NCI-H1048 (cell line): ENCODE measurements at places on chromosomes 6 and 20.

GRCh38 chr6:2477250-2477649 is 231.8 kb upstream of the GMDS start:
- DNase-seq = no peak

- no peak for DNase-seq
Observed at GRCh38 chr20:54933212-54933904, 458.0 kb downstream of the DOK5 start.

DNA sequence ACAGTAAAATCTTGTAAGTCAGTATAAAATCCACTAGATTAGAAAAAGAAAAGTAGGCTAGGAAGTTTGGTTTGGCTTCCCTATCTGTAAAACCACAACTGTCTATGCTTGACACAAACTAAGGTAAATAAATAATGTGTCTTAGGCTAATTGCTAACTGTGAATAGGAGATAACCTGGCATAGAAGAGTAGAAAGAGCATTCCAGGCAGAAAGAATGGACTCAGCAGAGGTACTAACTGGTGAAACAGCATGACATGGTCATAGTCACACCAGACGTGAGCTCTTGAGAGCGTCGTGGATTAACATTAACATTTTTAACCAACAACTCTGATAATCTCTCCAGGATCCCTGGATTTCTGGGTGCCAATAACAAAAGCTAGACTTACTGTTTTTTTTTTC is 8.7 kb upstream of the WTAP start:
- no peak for DNase-seq

DNA sequence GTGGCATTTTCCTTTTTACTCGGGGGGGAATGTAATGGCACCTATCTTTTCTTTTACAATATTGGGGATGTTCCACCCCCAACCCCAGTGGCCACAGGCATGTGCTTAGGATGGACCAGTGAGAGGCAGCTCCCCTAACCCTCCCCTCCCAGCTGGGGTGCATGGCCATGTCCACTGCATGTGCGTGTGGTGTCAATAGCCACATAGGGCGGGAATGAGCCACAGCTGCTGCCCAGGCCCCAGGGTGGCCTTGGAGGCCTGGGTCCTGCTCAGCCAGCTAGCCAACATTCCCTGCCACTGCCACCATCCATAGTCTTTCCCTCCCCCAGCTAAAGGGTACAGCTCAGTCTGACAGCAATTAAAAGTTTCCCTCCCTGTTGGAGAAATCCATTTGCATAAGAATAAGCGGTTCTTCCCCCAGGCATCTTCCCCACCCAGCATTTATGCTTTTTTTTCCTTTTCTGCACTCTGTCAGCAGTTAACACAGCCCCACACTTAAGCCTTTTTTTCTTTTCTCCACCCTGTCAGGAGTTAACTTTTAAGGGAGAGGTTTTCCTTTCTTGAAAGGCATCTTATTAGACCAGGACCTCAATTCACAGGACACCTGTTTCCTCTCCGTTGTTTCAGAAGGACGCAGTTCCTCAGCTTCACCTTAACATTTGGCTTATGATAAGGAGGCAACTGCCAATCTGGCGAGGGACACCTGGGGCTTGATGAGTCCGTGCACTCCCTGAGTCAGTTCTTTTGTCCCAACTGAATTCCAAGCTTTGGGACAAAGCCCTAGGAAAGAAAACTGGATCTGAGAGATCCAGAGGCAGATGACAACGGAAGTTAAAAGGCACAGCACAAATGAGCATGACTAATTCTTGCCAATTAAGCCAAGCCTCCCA is 121.4 kb downstream of the TPBG start:
- no peak for DNase-seq

DNA sequence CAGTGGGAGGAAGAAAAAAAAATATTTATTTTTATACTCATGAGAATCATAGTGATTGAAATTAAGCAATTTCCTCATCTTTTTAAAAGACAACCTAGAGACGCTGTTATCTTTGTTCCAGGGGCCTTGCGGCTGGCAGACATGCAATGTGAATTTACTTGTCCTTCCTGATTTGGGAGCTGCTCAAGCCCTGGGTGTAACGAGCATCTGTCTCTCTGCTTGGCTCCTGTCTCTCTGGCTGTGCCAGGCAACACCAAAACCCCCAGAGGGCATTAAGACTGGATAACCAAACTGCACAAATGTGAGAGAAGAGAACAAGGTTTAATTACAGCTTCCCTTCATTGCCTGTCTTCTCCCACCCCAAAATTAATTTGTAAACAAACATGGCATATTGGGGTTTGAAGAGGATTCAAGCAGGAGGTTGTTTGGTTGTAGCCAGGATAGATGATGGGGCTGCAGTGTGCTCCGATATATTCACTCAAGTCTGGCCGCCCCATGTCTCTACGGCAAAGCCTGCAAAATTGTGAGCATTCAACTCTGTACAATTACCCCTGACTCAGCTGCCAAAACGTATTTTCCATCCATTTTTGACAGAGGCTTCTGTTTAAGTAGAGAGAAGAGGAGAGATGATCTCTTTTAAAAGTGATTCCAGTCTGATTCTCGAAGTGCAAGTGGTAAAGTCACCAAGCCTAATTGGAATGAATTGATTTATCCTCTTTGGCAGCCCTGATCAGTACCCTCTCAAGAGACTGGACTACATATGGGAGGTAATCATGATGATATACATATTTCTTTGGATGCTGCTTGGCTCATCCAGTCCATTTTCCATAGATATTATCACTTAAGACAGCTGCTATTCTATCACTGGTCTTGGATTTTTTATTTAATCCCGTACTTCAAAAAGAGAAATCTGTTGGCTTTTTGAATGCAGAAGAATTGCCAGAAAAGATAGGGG is 170.2 kb downstream of the SLC24A3 start:
- no peak for DNase-seq

- DNase-seq = no peak
Observed at GRCh38 chr6:34334796-34335416, 57.6 kb downstream of the NUDT3 start.
